ENCODE measurements at places on chromosomes 1 and 21. TPM values are rescaled to one million over a fixed set of nuclear protein-coding genes. Genes with fewer than 3 reads are reported as not detected.

DNA sequence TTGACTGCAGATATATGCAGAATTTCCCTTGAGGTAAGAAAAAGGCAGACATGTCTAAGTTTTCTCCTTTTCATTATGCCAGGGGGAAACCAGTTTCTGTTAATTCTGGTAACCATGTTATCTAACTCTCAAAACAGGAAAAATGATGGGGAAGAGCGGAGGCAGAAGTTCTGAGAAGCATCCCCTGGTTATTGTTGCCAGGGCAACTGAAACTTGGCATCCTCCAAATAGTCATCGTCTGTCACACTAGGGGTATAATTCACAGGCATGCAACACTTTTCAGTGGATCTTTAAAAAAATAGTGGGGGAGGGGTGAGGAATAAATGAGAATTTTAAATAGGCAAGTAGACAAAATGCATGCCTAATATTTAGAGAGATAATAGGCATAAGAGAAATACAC, 715.3 kb upstream of the CXADR start:
- no peak for DNase-seq

DNA sequence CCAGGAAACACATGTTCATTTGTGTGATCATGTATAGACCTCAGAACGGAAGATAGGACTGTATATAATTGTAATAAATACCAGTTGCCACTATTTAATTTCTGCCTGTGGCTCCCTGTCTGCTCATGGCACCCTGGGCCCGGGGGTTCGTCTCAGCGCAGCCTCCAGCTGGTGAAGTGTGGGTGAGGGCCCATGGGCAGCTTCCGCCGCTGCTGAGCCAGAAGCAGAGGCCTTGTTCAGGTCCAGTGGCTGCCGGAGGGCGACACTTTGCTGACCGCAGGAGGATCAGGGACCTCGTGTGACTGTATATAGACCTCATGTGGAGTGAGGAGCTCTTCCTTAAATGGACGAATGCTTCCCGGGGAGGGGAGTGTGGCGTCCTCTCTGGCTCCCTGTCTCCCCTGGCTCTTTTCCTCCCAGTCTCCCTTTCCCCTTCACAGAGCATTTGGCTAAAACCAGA, 155.9 kb downstream of the PEX14 start:
- no peak for DNase-seq

GRCh38 chr21:41180752-41181151, 12.8 kb downstream of the BACE2 start:
- no peak for DNase-seq

DNA sequence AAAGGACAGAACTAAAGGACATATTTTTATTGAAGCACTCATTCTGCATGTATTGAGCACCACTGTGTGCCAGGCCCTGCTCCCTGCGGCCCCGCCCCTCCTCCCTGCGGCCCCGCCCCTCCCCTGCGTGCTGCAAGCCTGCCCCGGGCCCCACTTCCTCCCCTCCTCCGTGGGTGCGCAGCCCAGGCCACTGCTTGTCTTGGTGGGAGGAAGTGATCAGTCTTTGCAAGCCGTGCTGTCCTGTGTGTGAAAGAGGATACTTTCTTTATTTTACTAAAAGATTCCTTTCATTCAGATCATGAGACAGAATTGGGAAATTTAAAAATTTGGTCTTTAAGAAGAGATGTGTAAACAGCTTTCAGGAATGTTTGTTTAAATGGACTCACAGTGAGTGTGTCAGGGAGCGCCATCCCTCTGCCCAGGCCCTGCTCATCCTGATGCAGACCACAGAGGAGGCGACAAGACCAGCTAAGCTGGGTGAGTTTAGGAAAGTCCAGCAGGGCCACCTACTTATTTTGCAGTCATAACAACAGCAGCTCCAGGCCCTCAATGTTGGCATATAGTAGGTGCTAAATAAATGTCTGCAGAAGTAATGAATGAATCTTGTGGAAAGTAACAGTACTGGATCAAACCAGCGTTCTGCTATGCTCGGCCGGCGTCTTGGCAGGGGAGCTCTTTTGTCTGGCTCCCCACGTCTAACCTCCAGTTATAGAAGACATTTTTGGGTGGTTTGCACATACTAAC, 88.3 kb upstream of the SELENON start:
- no peak for DNase-seq

Gene ATP1A2
- 118 TPM for total RNA-seq
